ENCODE measurements at places on chromosomes 16 and 17.

DNA sequence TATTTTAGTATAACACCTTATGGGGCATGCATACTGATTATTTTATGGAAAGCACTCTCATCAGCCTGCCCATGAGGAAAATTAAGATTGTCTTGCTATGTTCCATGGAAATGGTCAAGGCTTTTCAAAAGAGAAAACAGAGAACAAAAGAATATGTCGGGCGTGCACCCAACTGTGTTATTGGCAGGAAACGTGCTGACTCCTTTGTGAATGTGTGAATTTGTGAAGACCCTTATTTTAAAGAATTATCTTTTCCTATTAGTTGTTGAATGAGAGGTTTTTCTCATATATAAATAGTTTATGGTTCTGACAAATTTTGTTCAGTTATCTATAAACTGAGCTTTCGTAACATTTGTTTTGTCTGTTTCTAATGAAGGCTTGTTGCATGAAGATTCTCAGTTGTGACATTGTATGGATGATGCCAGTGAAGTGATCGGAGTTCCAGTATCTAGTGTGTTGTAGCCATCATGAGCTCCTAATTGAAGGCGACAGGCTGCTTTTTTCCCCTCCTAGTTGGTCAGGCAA, 180.0 kb downstream of the BCAS3 start:
- DNase-seq = no peak

- DNase-seq = no peak
Measured at GRCh38 chr17:43151880-43152456, 19.0 kb upstream of the NBR1 start.

DNA sequence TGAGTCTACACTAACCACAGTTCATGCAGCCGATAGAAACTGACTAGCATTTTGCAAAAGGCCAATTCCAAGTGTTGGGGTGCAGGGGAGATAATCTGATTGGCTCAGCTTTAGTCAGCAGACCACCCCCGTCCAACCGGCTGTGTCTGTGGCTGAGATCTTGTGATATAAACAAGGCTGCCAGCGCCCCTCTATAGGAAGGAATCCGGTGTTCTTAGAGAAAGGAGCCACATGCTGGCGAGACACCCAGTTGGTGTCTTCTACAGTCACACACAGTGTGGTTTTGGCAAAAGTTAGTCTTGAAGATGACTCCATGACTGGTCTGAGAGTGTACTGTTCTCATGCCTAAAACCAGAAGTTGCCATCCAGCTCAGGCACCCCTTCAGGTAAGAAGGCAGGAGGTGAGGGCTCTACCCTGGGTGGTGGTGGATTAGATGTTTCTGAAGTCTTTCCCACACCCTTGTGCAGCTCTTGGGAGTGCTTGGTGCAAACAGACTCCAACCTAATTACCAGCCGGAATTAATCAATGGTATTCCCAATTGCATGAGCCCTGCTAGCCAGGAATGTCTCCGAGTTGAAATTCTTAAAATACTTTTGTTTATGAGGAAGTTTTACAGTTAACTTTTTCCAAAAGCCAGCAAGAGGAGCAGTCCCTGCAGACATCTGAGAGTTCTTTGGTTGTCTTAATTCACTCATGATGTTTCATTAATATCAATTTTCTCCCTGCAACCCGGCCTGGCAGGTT, 172.3 kb upstream of the IRX6 start:
- DNase-seq = no peak

- no peak for DNase-seq
Measured at GRCh38 chr17:75875940-75876189, 2.5 kb downstream of the TRIM47 start.

DNA sequence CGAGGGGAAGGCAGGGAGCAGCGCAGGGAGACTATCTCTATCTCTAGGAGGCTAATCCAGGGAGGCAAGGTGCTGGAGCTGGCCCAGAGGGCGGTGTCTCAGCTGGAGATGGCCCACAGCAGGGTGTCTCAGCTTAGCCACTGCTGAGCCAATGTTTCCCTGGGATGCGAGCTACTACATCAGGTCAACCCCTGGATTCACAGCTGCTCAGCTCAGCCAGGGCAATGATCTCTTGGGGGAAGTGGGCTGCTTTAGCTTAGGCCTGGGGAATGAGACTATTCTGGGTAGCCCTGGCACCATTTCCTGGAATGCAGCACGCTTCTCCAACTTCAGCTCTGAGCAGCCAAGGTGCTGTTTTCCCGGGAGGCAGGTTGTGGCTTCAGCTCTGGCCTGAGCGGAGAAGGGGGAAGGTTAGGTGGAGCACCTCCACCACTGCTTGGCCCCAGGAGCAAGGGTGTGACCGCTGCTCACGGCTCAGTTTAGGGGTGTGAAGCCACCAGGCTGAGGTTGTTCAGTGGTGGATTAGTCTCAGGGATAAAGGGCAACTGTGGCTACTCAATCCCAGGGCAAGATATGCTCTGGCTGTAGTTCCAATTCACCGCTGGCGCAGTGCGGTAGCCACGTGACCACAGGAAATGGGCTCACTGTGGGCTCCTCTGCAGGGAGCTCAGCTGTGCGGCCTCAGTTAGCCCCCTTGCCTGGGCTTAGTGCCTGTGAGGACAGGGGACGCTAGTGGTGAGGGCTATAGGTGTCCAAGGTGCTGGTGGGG, 5.2 kb upstream of the PRSS21 start:
- no peak for DNase-seq

- DNase-seq = no peak
Measured at GRCh38 chr16:86126891-86127290, 227.9 kb downstream of the IRF8 start.

DNA sequence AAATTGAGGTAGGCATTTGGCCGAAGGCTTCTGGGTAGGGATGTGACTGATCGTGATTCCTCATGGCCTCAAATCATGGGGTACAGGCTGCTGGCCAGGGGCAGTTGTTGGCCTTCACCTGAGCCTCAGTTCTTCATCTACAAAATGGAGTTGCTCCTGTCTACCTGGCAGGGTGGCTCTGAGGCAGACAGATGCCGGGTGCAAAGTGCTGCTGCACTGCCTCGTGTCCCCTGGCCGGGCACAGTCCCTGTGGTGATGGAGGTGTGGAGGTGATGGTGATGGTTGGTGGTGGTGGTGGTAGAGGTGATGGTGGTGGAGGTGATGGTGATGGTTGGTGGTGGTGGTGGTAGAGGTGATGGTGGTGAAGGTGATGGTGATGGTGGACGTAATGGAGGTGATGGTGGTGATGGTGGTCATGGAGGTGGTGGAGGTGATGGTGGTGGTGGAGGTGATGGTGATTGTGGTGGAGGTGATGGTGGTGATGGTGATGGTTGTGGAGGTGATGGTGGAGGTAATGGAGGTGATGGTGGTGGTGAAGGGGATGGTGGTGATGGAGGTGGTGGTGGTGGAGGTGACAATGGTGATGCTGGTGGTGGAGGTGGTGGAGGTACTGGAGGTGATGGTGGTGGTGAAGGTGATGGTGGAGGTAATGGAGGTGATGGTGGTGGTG, 52.6 kb downstream of the RNF213 start:
- no peak for DNase-seq

- DNase-seq = peak; percentile 8
Measured at GRCh38 chr17:18315562-18315922, 449 bp downstream of the SMCR8 start.

Measured in stimulated activated CD8-positive, alpha-beta memory T cell treated with anti-CD3 and anti-CD28 coated beads, Interleukin-15, amount 100 ng/mL, for 1 hour (primary cell).